ENCODE measurements at places on chromosomes 1 and 21.

GRCh38 chr1:8382051-8382505, 64.2 kb downstream of the SLC45A1 start:
- no peak for DNase-seq

GRCh38 chr21:45513003-45513717, 29.1 kb downstream of the SLC19A1 start:
- DNase-seq, result peak; percentile 4

GRCh38 chr1:62908168-62908695, 124.3 kb downstream of the ATG4C start:
- no peak for DNase-seq

- no peak for DNase-seq
Measured at GRCh38 chr1:147719029-147719698, 41.2 kb downstream of the GJA5 start.

Measured in BE2C (cell line).